ENCODE measurements at places on chromosomes 11 and 22.
A peak's percentile ranks its signal among the peaks of the same experiment; 100 is the strongest.

- no peak for DNase-seq
Measured at GRCh38 chr11:38226684-38227083, 1628.6 kb upstream of the RAG2 start.

- no peak for DNase-seq
Measured at GRCh38 chr11:11211888-11212287, 141.2 kb downstream of the CSNK2A3 start.

- DNase-seq: no peak
Measured at GRCh38 chr11:73218830-73219215, 742 bp downstream of the P2RY2 start.

DNA sequence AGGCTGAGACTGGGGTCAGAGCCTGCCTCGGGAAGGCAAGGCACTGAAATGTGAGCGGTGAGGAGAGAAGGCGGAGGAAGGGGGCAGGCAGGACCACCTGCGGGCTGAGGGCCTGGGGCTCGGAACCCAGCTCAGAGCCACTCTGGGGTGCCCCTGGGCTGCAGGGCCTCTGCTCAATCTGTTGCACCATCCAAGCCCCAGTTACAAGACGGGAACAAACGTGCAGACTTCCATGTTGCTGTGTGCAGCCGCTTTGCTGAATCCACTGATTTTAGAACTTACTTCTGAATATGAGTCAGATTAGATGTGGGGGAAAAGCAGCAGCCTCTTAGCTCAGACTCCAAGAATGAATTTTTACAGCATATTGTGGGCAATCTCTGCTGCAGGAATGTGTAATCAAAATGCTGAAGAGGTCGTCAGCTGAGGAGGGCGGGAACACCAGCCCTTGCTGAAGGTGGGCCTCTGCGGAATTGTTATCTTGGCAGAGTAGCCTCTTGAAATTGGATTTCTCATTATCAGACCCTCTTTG lies 21.6 kb downstream of the PARVG start:
- DNase-seq: no peak

DNA sequence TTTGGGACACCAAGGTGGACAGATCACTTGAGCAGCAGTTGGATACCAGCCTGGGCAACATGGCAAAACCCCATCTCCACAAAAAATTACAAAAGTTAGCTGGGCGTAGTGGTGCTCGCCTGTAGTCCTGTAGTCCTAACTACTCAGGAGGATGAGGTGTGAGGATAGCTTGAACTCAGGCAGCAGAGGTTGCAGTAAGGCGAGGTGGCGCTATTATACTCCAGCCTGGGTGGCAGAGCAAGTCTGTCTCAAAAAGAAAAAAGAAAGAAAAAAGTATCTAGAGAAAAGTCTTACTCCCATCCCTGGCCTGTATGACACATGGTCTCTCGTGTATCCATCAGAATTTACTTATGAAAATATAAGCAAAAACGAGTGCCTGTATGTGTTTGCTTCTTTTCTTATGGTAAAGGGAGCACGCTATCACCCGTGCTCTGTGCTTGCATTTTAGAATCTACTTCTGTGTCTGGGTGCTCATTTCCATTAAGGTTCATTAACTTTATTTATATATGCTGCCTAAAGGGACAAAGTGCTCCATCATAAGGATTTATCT lies 15.4 kb upstream of the CPT1A start:
- no peak for DNase-seq

- no peak for DNase-seq
Measured at GRCh38 chr11:75689863-75690609, 21.2 kb upstream of the MAP6 start.

- DNase-seq: no peak
Measured at GRCh38 chr11:92536883-92537282, 312.3 kb downstream of the FAT3 start.

DNA sequence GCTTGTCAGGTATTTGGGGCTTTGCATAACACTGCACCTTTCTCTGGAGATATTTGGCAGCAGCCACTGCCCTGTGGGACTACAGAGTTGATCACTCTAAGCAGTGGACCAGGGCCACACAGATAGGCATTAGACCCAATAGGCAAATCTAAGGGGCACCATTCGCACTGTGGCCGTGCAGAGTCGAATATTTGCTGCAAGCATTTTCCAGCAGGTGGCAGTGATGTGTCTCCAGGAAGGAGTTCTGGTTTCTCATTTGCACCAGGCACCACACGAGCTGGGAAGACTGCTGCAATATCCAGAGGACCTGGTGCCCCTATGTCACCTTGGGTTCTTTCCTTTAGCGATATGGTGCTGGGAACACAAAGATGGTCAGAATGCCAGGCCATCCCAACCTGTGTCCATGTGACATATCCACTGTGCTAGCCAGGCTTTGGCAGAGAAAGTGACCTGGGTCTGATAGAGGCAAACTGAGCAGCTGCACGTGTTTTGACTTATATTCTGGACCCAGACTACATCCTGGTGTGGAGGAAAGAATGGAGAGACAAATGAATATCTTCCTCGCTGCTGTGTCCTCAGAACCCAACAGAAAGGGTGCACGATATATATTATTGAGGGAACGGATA lies 318.7 kb downstream of the BUD13 start:
- DNase-seq: peak; percentile 64

GRCh38 chr22:20744456-20744855 lies 29.5 kb upstream of the SERPIND1 start:
- no peak for DNase-seq

DNA sequence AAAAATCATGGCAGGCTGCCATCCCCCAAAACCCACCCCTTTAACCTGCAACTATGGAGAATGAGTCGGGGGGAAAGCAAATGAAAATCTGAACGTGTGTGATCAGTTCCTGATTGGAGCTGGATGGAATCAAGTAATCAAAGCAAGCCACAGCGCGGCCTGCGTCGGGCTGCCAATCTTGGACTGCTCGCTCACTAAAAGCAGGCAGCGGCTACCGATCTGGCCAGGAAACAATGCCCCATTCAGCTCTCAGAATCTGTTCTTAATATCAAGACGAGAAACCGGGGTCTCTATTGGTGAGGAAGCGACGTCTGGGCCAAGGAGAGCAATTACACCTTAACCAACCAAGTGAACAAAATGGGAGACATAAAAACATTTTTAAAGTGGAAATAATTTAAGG lies 472.2 kb downstream of the SOX6 start:
- DNase-seq: no peak

DNA sequence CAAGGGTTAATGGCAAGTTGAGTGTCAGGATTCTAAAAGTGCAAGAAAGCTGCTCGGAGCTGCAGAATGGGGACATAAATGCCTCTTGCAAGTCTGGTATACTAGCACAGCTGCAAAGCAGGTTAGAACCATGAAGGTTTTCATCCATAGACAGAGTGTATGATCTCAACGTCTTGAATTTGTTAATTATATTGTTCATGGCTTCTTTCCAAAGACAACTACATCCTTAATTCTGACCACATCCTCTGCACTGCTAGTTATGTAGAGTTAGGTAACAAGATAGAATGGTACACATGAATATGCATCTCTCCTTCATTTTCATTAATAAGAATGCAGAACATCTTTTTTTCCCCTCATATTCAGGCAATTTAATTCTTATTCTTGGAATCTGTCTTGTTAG lies 34.2 kb downstream of the EXPH5 start:
- no peak for DNase-seq

GRCh38 chr11:47276923-47277322 lies 7.0 kb downstream of the MADD start:
- no peak for DNase-seq

DNA sequence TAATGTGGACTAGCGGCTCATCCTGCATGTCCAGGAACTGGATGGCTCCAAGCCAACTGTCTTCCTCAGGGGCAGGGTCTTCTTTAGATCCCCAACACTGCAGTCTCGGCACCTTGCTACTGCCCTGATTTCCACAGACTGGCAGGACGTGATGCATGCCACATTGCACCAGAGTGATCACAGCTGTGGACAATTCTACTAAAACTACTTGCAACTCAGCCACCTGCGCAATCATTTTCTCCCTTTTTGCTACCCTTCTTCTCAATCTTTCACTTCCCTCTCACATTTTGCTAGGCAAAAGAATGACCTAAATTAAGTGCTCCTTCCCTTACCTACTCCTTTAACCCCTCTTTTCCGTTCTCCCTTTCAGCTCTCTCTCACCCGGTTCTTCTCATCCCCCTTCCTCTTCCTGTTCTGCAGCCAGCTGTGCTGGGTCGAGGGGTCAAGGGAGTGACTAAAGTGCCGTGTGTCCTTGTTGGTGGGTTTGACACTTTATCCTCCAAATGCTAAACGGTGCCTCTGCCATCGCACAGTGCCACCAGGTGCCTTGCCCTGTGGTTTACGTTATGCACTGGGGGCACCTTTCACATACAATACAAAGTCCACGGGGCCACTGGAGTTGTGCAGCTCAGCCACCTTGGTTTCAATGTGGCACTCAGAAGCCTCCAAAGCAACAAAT lies 11.5 kb upstream of the PEX26 start:
- no peak for DNase-seq

GRCh38 chr11:60879971-60880588 lies 12.7 kb downstream of the ZP1 start:
- DNase-seq: peak; percentile 22

GRCh38 chr22:22196018-22196533 lies 48.5 kb upstream of the VPREB1 start:
- DNase-seq: no peak

GRCh38 chr11:82733444-82734119 lies at the start of gene FAM181B:
Gene FAM181B (minus strand): TSS chr11:82733864. CDS start chr11:82733729, 135 bp downstream.
- peak; percentile 88 for DNase-seq

- peak; percentile 86 for DNase-seq
Measured at GRCh38 chr22:37849089-37849751, at the start of gene EIF3L. Gene EIF3L (plus strand): TSS chr22:37849419. CDS start chr22:37849450, 31 bp downstream.

- DNase-seq: no peak
Measured at GRCh38 chr11:35061516-35062440, 77.2 kb upstream of the CD44 start.

DNA sequence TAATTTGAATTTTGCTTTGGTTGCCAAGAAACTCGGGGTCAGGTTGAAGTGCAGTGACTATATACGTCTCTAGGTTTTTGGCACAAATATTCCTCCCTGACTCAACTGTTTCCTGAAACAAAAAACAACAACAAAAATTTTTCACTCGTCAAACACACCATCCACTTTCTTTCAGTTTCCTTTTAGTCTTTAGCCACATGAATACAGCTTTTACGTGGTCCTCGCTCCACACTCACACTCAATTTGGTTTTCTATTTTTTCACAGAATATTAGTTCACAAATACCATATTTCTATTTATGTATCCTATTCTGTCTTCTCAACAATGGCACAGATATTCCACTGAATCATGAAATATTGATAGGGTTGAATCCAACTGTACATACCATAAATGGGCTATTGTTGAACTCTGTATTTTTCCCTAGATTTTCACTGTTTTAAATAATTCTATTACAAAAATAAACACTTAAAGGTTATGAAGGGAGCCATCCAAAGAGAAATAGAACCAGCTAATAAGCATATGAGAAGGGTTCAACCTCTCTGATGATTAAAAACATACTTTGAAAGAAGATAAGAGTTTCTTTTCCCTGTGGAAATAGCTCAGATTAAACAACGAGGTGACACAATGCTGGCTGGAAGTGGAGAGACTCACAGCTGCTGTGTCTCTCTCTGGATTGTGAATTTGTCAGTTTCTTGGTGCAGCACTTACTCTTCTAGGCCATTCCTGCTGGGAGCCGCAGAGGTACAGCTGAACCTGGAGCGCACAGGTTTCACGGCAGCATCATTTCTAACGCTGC lies 5.1 kb upstream of the FBLN1 start:
- no peak for DNase-seq

- DNase-seq: no peak
Measured at GRCh38 chr22:31616315-31616980, 45.6 kb downstream of the PISD start.

DNA sequence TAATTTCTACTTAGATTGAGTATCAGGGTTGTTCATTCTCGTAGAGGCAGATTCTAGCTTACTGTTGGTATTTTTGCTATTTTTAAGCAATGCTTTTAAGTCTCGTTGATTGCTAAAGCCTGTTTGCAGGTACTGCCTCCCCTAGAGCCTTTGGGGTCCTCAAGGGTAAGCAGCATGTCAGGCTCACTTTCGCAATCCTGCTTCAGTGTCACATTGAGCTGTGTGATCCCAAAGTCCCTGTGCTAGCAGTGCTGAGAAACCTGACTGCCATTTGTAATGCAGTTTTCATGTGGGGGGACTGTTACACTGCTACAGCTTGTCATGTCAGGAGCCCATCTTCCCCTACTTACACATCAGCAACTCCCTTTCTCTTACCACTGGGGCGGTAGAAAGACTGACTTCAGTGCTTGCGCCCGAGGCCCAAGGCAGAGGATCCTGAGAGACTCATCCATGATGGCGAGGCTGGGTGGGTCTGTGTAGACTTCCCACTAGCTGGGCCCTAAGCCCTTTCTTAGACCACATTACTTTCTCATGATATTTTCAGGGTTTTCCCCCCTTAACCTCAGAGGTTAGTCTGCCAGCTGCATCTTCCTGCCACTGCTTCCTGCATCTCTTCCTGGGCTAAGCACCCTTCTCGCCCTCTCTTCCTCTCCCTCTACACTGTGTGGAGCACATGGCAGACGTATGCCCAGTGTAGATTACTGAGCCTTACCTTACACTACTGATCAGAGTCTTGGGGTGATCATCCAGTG lies 40.8 kb upstream of the ST14 start:
- no peak for DNase-seq

DNA sequence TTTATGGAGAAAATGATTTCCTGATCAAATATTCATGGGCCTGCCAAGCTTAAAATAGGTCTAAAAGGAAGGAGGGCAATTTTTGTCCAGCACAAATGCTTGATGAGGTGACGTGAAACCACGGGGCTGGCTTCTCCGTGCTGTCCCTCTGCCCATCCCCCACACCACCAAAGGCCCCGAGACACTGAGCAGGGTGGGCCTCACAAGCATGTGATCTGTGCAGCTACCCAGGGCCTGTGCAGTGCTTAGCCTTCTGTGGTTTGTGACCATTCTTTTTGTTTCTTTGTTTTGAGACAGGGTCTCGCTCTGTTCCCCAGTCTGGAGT lies 94.8 kb upstream of the RTL6 start:
- no peak for DNase-seq

- DNase-seq: peak; percentile 89
Measured at GRCh38 chr11:2194877-2195755, 23.5 kb upstream of the TH start.

- DNase-seq: no peak
Measured at GRCh38 chr11:117839936-117840813, 15.6 kb upstream of the FXYD2 start.

- no peak for DNase-seq
Measured at GRCh38 chr11:30483056-30483455, 103.1 kb downstream of the MPPED2 start.

- no peak for DNase-seq
Measured at GRCh38 chr11:104043142-104043541, 6.7 kb downstream of the DDI1 start.

DNA sequence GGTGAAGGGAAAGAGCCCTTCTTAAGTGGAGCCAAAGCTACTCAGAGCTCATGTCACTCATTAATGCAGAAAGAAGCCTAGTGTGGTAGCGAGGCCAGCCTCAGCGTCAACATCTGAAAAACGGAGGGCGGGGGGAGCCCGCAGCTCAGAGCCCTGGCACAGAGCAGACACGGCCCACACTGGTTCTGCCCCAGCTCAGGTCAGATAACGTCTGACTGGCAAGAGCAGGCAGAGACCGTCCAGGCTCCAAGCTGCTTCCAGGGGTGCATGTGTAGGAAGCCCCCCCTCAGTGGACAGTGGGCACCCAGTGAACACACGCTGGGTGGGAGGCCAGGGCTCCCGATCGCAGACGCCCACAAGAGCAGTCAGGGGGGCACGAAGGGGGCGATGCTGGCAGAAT lies 100.8 kb downstream of the SHANK2 start:
- DNase-seq: no peak

Measured in nephron progenitor cell (in vitro differentiated cells).